Activated CD4-positive, alpha-beta T cell treated with anti-CD3 and anti-CD28 coated beads, Interleukin-2, amount 50 U/mL, for 1 hour (primary cell): ENCODE measurements at places on chromosomes 6 and 20.

- DNase-seq, result no peak
Measured at GRCh38 chr6:158371261-158371660, 59.0 kb downstream of the TULP4 start.

- no peak for DNase-seq
Measured at GRCh38 chr6:99712519-99712918, 105.9 kb downstream of the PRDM13 start.

DNA sequence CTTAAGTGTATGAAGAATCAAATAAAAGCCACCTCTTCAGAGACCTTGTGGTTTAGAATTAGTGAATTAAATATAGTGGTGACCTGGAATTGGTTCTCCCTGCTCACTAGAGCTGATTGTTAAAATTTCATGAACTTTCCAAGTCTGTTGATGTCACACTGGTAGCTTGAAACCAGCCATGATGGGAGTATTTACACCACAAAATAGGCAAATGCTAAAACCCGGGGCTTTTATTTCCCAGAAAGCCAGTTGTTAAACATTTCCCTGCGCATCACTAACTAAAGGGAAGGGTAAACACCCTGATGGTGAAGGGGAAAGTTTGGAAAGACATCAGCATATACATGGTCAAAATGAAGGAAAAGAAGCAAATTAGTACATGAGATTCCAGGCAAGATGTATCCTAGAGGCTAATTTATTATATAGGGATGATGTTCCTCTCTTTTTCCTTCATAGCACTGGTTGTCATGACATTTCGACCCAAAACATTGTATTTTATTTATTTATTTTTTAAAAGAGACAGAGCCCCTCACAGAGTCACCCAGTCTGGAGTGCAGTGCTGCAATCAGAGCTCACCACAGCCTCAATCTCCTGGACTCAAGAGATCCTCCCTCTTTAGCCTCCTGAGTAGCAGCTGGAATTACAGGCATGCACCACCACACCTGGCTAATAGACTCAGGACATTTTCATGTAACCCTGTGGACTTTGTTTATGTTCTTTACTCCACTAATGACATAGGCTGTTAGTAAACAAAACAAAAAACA lies 123.2 kb downstream of the RIN2 start:
- DNase-seq, result no peak

GRCh38 chr6:64294034-64294433 lies 658.4 kb downstream of the PHF3 start:
- no peak for DNase-seq

DNA sequence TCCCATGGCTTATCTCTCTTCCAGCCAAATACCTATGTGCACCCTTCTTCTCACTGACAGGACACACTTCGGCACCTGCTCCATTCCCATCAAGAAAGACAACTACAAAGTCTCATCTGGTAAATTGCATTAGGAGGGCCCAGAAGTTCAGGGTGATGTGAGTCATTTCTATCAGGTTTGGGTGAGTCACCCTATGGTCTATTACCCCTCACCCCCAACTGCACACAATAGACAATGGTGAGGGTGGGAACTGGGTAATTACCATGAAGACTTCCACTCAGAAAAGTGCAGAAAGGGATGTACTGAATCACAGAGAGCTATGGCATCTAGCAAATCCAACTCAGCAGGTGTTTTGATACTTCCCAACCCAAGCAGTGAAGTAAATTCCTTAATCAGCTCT lies 54.8 kb downstream of the OPN5 start:
- no peak for DNase-seq

DNA sequence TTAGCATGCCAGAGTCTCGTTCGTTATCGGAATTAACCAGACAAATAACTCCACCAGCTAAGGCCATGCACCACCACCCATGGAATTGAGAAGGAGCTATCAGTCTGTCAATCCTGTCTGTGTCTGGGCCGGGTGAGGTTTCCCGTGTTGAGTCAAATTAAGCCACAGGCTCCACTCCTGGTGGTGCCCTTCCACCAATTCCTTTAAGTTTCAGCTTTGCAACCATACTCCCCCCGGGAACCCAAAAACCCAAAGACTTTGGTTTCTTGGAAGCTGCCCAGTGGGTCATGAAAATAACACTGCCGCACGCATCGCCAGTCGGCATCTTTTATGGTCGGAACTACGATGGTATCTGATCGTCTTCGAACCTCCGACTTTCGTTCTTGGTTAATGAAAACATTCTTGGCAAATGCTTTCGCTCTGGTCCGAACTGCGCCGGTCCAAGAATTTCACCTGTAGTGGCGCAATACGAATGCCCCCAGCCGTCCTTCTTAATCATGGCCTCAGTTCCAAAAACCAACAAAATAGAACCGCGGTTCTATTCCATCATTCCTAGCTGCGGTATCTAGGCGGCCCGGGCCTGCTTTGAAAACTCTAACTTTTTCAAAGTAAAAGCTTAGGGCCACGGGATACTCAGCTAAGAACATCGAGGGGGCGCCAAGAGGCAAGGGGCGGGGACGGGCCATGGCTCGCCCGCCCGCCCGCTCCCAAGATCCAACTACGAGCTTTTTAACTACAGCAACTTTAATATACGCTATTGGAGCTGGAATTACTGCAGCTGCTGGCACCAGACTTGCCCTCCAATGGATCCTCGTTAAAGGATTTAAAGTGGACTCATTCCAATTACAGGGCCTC lies 1958.5 kb upstream of the DEFB115 start:
- DNase-seq, result no peak

- no peak for DNase-seq
Measured at GRCh38 chr6:108627692-108628550, 67.2 kb downstream of the FOXO3 start.
